OCI-M1 (cell line): ENCODE measurements at places on chromosomes 2 and 18.

DNA sequence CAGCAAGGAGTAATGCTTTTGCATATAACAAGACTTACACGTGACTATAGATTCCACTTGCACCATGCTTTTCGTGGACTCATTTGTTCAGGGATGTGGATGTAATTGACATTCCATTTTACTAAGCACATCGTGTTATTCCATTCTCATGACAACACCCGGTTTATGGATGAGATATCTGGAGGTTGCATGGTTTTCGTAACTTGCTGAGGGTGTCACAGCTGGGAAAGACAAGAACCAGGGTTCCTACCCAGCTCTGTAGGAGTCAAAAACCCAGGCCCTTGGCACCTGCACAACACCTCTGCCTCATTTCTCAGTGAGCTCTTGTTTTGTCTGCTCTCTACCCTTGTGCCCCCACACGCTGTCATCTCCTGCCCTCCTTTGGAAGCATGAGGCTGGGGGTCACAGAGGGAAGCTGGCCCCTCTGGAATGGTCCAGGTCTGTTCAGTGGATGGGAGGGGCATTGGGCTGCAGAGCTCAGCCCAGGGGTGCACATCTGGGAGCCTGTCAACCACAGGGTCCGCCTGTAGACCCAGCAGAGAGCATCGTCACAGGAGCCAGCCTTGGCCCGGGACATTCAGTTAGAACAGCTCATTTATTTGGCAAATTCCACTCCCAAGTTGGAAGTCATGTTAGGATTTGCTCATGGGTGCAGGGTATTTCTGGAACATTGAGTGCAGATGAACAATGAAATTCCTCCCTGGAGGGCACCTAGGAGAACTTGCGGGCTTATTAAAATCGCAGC is 120.1 kb upstream of the TWIST2 start:
- DNase-seq: no peak

DNA sequence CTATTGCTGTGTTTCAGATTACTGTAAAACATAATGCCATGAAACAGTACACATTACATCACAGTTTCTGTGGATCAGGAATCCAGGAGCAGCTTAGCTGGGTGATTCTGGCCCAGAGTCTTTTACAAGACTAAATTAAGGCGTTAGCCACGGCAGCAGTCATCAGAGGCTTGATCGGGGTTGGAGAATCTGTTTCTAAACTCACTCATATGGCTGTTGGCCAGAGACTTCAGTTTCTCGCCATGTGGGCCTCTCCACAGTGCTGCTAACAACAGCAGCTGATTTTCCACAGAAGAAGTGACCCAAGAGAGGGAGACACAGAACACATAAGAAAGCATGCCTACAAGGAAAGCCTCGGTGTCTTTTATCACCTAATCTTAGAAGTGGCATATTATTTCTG is 89.2 kb upstream of the MYO3B start:
- no peak for DNase-seq

- DNase-seq: no peak
These were observed 24.0 kb upstream of the MARCO start for GRCh38 chr2:118918017-118918416.

- peak; percentile 73 for DNase-seq
These were observed 316.8 kb upstream of the KCNH7 start for GRCh38 chr2:163155279-163155883.

DNA sequence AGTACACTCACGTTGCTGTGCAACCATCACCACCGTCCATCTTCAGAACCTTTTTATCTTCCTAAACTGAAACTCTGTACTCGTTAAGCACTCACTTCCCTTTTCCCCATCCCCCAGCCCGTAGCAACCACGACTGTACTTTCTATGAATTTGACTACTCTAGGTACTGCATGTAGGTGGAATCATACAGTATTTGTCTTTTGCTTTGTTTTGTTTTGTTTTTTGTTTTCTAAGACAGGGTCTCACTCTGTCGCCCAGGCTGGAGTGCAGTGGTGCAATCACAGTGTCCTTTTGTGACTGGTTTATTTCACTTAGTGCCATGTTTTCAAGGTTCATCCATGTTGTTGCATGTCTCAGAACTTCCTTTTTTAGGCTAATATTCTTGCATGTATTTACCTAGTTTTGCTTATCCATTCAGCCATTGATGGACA is 7.0 kb upstream of the TYMS start:
- DNase-seq: peak; percentile 89

DNA sequence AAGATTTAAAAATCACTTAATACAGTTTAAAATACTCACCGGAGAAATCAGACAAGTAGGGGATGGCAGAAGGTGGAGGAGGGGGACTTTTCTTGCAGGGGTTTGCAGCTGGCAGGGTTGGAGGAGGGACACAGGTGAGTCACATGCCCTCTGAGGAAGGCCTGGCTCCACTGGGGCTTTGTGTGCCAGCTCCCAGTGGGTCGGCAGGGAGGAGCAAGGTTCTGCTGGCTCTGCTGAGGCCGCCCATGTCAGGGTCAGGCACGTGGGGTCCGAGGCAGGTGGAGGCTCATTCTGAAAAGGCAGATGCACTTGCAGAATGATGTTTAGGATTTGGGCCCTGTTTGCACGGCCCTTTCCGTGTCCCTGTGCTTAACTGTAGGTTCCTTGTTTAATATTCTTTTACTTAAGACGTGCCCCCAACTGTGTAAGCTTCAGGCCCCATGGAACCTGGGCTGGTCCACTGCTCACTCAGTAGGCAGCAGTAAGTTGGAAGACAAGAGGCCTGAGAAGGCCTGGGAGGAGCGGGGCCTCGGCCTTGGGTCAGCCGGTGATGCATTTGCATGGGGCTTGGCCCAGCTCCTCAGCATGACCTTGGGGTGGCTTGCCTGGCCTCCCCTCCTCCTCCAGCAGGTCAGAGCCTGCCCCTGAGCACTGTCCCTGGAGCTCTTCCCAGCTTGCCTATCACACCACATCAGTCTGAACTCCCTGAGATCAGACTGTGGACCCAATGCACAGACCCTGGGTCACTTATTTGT is 141.0 kb downstream of the GLI2 start:
- no peak for DNase-seq
